ENCODE measurements at places on chromosomes 12 and 14.

- no peak for DNase-seq
These were observed 409.1 kb downstream of the NPAS3 start for GRCh38 chr14:33347796-33348195.

DNA sequence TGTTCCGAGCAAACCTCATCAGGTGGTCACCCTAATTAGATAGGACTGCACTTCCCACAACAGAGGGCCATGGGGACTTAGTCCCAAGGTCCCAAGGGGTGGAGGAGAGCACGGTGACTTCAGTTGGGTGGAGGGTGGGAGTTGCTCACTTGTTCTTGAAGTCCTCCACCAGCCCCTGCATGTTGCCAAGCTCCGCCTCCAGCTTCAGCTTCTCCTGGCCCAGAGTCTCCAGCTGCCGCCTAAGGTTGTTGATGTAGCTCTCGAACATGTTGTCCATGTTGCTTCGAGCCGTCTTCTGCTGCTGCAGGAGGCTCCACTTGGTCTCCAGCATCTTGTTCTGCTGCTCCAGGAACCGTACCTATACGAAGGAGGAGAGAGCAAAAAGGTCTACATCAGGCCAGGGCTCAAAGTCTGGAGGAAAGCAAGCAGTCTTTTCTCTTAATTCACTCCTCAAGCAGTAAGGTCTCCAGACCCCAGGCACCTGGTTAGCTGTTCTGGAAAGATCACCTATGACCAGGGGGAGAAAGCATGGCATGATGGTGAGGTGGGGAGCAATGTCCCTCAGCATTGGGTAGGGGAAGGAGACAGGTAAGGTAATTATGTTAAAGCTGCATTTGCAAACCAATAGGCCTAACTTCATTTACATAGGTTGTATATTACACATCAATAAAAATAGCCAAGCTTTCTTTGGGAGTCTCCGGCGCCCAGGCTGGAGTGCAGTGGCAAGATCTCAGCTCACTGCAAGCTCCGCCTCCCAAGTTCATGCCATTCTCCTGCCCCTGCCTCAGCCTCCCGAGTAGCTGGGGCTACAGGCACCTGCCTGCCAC is 2.9 kb downstream of the KRT8 start:
- no peak for DNase-seq

- DNase-seq: no peak
These were observed 36.1 kb downstream of the CPSF6 start for GRCh38 chr12:69275471-69275891.

DNA sequence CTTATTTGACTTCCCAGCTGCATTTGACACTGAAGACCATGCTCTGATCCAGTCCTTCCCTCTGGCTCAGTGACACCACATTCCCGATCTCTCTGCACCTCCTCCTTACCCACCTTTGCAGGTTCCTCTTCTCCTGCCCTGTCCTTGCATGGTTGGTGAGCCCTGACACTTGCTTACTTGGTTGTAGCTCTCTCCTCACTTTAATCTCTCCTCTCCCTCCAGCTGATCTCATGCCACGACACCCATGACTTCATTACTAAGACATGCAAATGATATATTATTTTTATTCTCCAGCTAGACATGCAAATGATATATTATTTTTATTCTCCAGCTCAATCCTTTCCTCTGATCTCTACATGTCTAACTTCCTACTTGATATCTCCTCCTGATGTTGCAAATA is at the start of gene SERPINA9:
Gene SERPINA9, minus strand, starts transcription at position 175 of the 400 bp plus-strand sequence. CDS start 6,357 bp downstream, outside the sequence.
- DNase-seq: no peak

- DNase-seq: no peak
These were observed 11.3 kb downstream of the GCN1 start for GRCh38 chr12:120183211-120183631.

GRCh38 chr12:124732275-124733075 is 131.2 kb downstream of the SCARB1 start:
- DNase-seq: no peak

DNA sequence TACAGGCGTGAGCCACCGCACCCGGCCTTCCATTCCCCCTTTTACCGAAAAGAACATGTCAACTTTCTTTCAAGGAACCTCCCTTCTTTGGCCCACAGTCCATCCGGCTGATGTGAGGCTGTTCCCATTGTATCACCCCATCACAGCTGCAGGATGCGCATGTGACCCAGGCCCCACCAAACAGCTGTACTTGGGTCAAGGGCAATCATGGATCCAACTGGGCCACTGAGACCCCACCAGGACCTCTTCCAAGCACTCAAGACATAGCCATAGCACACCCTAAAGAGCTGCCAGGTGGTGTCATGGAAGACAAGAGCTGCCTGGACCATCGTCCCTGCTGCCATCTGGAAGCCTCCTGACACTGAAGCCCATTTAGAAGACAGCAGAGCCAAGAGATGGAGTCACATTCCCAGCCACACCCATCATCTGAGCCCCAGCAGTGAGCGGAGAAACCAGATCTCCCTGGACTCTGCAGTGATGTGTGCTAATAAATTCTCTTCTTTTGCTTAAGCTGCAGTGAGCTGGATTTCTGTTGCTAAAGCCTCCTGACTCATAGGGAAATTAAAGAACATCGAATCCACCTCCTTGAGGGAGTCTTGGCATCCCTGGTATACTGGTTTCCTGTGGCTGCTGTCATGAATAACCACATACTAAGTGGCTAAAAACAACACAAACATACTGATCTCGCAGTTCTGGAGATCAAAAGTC is 105.6 kb downstream of the KSR2 start:
- DNase-seq: no peak

DNA sequence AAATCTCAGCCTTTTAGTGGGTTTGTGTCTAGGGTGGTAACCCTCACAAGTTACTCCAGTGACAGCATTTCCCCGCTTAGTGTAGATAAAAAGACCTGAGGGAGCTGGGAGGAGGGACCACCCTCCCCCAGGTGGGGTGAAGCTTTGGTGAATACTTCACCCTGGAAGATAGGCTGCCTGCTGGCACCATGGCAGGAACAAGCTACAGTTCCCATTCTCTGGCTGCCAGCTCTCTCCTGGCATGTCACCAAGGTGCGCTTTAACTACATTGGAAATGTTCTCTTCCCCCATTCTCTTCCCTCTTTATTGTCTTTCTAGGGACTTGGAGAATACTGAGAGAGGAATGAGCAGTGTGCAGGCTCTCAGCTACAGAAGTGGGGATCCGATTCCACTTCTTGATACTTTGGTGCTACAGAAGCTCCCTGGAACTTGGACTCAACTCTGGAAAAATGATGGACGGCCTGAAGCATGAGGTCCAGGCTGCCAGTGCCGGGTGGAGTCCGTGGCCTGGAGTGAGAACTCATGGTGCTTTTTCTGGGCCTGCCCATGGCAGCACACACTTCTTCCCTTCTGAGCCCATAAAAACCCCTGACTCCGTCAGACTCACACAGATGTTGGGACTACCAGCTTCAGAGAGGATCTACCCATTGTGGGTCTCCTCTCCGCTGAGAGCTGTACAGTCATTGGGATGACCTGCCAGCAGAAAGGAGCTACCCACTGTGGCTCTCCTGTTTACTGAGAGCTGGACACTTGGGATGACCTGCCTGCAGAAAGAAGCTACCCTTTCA is 198.0 kb downstream of the ADGRD1 start:
- DNase-seq: no peak

DNA sequence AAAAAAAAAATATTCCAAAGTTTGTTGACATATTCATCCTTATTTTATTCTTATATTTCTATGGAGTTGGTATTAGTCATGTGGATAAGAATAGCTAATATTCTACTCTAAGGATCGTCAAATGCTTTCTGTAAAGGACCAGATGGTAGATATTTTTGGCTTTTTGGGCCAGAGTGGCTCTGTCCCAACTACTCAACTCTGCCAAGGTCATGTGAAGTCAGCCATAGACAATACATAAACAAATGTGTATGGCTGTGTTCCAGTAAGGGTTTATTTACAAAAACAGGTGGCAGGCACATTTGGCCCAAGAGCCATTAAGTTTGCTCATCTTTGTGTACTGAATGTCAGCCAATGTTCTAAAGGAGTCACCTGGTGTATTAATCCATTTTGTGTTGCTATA is 131.8 kb downstream of the TBX5 start:
- DNase-seq: no peak
